ENCODE measurements at places on chromosomes 13 and 19.

DNA sequence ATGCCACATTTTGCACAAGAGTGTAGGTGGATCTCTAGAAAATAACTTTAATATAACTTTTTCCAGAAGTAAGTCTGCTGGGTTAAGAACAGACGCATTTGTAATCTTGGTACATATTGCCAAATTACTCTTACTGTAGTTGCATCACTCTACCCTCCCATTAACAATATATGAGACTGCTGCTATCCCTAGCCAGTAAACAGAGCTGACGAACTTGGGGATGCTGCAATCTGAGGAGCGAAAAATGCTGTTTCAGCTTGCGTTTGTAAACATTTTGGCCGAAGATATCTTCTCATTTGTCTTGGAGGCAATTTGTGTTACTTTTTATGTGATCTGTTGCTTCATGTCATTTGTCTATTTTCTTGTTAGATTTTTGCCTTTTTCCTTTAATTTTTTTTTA, 1482.8 kb downstream of the OLFM4 start:
- DNase-seq = no peak

- no peak for DNase-seq
Observed at GRCh38 chr19:12749938-12750521, 1.6 kb upstream of the BEST2 start.

DNA sequence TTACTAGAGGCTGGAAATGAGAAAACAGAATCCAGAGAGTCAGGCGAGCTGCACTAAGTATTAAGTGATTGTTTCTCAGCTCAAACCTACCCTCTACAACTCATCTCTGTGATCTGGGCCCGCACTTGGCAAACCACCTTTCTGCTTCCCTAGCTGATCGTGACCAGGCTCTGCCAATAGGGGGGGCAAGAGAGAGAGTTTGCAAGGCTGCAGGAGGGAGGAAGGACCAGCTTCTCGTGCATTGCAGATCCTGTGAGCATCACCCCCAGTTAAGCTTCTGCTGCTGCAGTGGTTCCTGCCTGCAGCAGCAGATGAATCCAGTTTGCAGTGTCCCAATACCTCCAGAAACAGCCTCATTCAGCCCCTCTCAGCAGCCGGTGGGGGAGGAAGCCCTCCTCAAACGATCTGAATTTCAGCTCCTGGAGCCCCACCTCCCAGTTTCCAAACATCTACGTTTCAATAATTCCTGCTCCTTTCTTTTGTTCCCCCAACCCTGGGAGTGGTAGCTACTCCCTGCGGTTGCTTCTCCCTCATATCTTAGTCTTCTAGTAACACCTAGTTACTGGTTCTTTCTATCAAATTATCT, 20.0 kb downstream of the XRCC1 start:
- peak; percentile 82 for DNase-seq

DNA sequence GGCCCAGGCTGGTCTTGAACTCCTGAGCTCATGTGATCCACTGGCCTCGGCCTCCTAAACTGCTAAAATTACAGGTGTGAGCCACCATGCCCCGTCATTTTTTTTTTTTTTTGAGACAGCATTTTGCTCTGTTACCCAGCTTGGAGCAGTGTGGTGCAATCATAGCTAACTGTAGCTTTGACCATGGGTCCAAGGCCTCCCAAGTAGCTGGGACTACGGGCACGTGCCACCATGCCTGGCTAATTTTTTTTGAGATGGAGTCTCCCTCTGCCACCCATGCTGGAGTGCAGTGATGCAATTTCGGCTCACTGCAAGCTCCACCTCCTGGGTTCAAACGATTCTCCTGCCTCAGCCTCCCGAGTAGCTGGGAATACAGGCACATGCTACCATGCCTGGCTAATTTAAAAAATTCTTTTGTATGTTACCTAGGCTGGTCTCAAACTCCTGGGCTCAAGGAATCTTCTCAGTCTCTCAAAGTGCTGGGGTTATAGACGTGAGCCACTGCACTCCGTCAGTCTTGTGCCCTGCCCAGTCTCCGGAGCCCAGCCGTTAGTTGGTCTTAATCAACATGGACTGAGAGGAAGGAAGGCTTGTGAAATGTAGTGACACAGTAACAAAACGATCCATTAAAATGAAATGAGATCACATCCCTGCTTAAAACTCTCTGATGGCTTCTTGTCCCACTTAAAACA, 1.4 kb upstream of the LRG1 start:
- no peak for DNase-seq

GRCh38 chr13:27927444-27928352, 7.9 kb downstream of the PDX1 start:
- DNase-seq = no peak

DNA sequence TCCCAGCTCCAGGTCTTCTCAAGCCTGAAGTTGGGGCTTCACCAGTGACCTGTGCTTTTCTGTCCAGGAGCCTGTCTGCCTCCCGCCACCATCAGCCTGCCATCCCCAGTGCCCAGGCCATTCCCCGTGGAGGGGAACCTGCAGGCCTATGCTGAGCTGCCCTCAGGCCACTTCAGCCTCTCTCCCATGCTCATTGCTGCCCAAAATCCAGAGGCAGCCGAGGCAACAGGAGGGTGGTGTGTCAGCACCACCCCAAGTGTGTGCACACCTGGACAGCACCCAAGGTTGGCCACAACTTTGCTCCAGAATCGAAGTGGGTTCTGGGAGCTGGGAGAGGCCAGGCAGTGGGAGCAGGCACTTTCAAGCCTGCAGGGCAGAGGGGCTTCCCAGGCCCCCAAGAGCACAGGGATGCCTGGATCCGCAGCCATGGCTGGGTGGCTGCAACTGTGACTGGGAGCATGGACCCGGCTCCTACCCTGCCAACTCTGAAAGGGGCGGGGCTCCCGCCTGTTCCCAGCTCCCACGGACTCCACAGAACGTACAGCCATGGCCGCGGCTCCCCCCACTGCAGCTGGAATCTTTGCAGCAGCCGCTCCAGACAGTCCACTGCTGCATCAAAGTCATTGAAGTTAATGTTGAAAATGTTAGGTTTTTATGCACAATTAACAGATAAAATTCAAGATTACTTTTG, 1747.0 kb downstream of the OLFM4 start:
- DNase-seq = no peak

DNA sequence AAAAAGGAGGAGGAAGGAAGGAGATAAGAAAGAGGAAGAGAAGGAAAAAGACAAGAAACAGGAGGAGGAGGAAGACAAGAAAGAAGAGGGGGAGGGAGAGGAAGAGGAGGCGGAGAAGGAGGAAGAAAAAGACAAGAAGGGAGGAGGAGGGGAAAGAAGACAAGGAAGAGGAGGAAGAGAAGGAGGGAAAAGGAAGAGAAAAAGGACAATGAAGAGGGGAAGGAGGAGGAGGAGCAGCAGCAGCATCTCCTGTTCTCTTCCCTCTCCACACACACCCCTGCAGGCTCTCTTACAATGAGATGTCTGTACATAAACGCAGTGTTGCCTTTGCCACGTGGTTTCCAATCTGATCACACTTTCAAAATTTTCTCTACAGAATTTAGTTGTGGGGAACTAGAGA, 66.6 kb downstream of the RUBCNL start:
- DNase-seq = no peak

DNA sequence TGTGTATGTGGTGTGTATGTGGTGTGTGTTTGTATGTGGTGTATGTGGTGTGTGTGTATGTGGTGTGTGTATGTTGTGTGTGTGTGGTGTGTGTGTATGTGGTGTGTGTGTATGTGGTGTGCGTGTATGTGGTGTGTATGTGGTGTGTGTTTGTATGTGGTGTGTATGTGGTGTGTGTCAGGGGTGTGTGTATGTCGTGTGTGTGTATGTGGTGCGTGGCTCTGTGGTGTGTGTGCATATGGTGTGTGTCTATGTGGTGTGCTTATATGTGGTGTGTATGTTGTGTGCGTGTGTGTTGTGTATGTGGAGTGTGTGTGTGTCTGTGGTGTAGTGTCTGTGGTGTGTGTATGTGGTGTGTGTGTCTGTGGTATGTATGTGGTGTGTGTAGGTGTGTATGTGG, 62.5 kb upstream of the MEDAG start:
- DNase-seq = no peak

- no peak for DNase-seq
Observed at GRCh38 chr13:90299238-90299637, 1048.2 kb upstream of the MIR17HG start.

GRCh38 chr19:24040621-24041020, 46.4 kb upstream of the ZNF254 start:
- DNase-seq = no peak

- no peak for DNase-seq
Observed at GRCh38 chr13:112757759-112758086, 67.9 kb downstream of the ATP11A start.

DNA sequence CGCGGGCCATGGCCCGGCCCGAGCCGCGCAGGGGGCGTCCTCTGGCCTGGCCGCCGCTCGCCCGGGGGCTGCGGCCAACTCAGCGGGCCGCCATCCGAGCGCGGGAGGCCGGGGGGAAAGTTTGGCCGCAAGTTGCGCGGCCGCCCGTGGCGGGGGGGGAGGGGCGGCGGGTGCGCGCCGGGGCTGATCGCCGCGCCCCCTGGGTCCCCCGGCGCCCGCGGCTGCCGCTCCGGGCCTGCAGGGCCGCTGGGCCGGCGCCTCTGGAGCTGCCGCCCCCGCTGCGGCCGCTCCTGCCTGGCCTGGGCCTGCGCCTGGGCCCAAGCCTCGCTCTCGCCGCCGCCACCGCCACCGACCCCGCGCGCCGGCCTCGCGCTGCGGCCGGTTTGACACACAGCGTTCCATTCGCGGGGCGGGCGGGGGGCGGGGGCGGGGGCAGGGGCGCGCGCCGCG, at the start of gene NR2F6:
TSS of gene NR2F6 (minus strand) at position 385 of the 450 bp plus-strand sequence. CDS start 699 bp downstream, outside the sequence.
- no peak for DNase-seq

DNA sequence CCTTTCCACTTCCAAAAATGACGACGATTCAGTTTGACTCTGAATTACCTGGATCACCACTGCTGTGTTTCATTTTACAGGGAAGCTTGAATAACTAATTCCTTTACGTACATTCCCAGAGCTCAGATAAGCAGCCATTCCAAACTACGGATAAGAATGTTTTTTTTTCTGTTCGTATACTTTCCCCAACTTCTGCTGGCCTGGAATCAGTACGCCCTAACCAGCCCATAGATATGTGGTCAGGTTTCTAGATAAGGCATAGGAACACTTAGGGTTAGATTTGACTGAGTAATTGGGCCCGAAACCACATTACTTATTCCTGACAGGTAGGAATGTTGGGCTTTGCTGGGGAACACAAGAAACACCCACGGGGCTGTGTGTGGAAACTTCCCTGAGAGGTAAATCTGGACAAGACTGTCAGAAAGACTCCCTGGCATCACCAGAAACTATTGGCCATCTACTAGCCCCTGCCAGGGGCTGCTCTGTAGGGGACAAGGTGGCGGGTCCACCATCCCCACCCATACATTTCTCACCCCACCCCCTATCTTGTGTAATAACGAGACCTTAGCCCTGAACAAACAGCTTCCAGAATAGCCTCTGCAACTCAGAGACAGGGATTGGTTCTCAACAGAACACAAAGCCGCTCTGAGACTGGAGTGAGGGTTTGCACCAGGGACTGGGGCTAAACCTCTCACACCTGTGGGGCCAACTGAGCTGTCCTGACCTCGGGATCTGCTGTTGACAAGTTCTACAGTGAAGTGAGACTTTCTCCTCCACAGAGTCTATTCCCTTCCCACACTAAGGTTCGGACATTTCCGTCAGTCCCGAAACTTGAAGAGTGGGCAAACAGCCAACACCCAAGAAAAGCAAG, 15.6 kb downstream of the RHPN2 start:
- no peak for DNase-seq

Data from activated naive CD4-positive, alpha-beta T cell treated with Interleukin-2 at 50 U/mL for 16 hours (primary cell).